Femur (tissue), 1 donor: ENCODE measurements at places on chromosomes 11 and 22.

GRCh38 chr11:65590240-65590738 is 5.3 kb downstream of the KCNK7 start:
- peak; percentile 87 for DNase-seq

DNA sequence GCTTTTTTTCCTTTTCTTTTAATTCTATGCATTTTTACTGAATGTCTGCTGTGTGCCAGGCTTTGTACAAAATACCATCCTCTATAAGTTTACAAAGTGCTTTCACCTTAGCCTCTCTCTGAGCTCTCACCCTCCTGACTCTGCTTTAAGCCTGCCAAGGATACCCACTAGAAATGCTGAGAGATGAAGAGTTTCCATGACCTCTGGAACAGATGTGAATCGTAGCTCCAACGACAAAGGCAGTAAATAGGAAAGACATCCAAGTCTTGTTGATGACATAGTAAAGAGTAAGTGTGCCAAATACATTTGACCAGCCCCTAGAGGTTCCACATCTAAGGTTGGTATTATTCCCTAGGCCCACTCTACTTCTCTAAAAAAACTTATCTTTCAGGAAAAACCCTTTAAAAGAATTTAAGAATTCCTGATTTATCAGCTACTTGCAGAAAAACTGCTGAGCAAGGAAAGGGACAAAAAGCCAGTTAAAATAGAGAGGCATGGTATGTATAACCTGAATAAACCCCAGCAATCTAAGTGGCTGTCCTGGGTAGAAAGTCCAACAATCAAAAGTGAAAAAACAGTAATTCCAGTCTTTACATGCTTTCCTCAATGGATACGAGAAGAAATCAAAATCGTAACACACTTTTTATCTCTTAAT is 45.4 kb downstream of the GAB2 start:
- DNase-seq, result no peak

DNA sequence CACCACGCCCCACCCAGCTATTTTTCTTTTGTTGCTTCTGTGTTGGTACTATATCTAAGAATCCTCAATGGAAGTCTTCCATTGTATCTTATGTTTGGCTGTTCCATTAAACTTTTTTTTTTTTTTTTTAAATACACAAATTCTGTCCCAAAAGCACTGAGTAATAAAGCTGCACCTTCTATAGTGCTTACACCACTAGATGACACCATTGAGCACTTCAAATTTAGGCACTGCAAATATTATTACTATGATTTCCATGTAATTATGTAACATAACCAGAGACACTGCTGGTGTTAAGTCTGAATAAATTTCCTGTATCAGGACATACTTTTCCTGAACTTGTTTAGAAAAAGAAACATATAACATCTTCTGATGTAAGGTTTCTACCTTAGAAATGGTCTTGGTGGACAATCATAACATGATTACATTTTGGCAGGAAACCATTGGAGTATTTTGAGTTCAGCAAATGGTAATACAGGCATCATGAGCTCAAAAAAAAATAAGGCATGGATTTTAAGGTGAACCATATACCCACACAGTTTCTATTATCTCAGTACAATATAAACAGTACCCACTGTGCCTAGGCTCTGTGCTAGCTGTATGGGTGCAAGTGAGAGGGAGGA is 110.5 kb downstream of the ATG16L2 start:
- DNase-seq, result no peak

DNA sequence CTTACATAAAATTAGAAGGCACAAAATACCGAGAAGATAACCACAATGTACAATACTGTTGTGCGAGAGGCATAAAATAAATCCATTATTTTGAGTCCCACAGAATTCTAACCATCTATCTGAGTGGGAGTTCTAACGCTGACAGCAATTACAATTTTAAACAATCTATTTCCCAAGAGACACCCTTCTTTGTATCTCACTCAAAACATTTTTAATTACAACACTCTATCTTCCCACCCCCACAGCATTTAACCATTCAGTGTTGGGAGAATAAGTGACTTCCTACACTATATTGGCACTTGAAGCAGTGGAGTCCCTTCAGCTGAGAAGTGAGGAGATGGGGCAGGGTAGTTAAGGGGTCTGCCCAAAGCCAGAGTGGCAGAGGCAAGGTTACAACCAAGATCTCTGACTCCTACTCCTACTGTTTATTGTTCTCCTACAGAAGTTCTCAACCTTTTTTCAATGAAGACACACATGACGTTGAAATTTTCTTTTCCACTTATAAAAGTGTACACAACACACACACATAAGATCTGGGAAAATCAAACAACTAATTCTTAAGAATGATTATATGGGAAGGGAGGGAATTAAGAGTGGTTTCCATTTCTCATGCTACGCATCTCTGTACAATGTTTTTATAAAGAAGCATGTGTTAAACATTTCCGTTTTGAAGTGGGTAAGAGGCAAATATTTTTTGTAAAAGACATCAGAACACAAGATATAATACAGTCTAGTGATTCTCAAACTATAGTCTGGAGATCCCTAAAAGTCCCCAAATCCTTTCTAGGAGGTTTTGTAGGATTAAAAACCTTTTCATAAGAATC is 10.9 kb downstream of the SLC25A17 start:
- no peak for DNase-seq
